ENCODE measurements at places on chromosomes 3 and 15.

GRCh38 chr3:139764069-139764905 lies 86.5 kb upstream of the NMNAT3 start:
- no peak for DNase-seq

DNA sequence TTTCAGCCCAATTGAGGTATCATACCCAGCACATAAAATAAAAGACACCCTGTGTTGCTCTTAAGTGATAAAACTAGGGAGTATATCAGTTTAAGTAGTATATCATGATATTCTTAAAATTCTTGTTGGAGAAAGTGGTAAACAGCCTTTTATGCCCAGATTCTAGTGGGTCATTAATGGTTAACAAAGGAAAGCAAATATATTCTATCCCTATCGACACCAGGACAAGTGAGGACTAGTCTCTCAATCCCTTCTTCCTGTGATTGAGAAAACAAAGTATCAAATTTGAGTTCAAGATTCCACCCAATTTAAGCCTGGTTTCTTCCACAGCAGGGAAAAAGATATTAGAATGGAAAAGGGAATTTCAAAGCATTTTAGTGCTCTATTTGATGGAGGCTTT lies 142.4 kb upstream of the IL12A start:
- DNase-seq: no peak

DNA sequence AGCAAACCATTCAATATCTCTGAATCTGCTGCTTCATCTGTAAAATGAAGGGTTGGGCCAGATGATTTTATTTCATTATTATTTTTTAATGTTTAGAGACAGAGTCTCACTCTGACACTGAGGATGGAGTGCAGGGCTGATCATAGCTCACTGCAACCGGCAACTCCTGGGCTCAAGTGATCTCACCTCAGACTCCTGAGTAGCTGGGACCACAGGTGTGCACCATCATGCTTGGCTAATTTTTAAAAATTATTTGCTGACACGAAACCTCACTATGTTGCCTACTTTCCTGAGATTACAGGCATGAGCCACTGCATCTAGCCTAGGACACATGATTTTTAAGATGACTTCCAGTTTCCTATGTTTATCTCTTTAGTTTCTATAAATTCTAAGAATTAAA lies 105.8 kb downstream of the P3H2 start:
- DNase-seq: no peak

DNA sequence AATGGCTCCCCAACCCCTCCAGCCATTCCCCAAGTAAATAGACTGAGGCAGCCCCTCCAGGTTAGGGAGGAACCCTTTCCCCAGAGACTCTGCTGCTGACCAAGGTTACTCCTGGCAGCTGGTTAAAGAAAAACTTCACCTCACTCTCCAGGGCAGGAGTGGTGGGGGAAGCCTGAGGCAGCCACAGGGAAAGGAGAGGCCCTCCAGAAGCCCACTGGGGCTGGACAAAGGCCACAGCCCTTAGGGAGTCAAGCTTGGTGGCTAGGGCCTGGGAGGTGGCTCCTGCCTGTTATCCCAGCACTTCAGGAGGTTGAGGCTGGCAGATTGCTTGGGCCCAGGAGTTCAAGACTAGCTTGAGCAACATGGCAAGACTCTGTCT lies 923 bp downstream of the ACY1 start:
- no peak for DNase-seq

GRCh38 chr3:155648013-155648591 lies 96.8 kb downstream of the PLCH1 start:
- DNase-seq: no peak

DNA sequence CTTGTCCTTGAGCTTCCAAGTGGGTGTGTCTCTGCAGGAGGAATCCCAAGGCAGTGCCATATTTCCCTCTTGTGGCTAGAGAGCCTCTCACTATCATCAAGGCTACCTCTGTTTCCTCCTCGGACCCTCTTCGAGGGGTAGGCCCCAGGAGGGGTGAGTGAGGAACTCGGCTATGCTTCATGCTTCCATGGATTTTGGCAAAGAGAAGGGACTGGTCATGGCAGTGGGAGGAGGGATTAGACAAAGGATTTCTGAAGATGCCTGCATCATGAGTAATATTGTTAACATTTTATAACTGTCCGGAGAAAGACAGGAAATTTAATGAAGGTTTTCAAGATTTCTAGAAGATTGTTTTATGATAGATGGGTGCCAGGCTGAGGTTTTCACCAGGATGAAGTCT lies 241.5 kb downstream of the CLSTN2 start:
- DNase-seq: no peak

- no peak for DNase-seq
Observed at GRCh38 chr3:178669758-178670157, 133.5 kb downstream of the KCNMB2 start.

- DNase-seq: no peak
Observed at GRCh38 chr15:39360452-39360851, 220.4 kb upstream of the THBS1 start.

- no peak for DNase-seq
Observed at GRCh38 chr3:134311693-134312071, 61.0 kb upstream of the RYK start.

DNA sequence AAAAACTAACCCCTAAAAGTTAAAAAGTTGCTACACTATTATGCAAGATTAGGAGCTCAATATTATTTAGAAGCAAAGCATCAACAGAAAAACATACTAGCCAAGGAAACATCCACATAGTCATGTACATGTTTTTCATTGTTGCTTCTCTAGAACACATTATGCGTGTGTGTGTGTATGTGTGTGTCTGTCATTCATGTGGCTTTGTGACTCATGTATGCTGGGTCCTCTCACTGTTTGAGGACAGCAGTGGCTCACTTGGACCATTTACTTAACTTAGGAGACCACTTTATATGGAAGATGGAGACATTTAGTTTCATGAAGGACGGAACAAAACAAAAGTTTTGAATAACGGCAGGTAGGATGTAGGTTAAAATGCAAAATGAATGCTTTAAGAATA lies 219.4 kb upstream of the THBS1 start:
- no peak for DNase-seq

DNA sequence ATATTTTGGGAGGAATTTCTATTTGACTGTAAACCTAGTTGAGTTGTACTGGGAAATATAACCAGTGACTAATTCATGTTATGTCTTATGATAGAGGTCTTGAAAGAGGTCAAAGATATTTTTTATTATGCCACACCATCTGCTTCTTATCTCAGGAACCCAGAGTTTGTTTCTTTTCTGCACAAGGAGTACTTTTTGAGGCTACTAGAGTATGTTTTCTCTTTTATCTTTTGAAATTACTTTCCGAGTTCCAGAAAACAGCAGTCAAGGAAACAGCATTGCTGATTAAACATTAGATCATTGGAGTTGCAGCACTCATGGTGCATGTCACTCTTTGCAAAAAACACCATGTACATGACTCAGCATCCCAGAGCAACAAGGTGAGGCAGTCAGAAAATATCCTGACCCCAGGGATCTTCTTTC lies 645.8 kb upstream of the NR2F2 start:
- DNase-seq: no peak

GRCh38 chr3:126548556-126549466 lies 9.9 kb downstream of the C3orf22 start:
- no peak for DNase-seq

DNA sequence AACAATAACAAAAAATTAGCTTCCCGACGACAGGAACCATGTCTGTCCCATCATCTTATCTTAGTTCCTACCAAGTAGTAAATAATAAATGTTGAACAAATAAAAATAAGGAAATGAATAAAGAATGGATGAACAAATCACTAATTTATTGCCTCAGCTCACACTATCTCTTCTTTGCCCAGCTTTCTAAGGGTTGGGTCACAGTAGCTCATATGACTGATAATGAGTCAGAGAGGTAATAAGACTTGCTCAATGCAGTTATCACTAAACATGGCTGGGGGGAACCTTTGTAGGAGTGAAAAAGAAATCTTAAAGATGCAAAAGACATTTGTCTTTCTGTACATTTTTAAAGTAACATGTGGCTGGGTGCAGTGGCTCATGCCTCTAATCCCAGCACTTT lies 182.2 kb downstream of the WDR76 start:
- DNase-seq: no peak

- DNase-seq: no peak
Observed at GRCh38 chr3:56704706-56705105, 21.6 kb upstream of the TASOR start.

DNA sequence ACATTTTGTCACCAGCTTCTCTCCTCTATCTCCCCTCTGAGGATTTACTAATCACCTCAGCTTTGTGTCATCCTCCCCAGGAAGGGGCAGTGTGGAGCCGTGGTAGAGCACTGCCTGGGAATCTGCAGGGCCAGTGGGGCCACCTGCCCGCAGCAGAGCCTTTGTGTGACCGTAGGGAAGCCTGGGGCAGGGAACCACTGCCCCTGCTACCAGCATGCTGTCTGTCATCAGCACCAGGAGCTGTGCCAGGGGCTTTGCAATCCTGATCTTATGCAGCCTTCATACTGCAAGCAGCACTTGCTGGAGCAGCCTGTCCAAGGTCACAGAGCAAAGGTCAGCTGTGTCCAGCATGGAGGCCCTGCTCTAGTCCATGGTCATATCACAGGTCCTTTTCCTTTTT lies 170.2 kb upstream of the IL12A start:
- DNase-seq: no peak

- no peak for DNase-seq
Observed at GRCh38 chr3:52022323-52023100, 26.8 kb upstream of the RPL29 start.

DNA sequence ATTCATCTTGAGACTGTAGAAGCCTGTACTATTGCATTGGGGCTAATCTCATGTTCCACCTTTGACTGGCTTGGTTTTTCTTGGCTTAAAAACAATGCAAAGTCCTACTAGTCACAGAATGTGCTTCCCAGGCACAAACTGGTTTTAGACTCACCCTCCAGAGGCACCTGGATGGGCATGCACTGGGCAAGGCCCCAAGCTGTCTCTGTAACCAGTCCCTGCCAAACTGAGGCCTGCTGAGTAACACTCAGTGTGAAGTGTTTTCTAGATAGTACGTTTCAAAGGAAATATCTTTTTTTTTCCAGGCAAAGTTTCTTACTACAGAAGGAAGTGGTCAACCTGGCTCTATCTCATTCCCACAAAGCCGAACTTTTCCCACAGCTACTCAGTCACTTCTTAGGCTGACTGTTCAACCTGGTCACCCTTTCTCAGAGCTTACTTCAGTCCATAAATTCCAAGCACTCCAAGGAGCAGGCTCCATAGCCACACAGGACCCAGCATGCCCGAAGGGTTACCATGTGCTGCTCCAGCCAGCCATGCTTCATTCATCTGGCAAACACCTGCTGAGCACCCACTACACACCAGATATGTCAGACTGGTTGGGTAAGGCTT lies 57.4 kb downstream of the NPTN start:
- DNase-seq: no peak

DNA sequence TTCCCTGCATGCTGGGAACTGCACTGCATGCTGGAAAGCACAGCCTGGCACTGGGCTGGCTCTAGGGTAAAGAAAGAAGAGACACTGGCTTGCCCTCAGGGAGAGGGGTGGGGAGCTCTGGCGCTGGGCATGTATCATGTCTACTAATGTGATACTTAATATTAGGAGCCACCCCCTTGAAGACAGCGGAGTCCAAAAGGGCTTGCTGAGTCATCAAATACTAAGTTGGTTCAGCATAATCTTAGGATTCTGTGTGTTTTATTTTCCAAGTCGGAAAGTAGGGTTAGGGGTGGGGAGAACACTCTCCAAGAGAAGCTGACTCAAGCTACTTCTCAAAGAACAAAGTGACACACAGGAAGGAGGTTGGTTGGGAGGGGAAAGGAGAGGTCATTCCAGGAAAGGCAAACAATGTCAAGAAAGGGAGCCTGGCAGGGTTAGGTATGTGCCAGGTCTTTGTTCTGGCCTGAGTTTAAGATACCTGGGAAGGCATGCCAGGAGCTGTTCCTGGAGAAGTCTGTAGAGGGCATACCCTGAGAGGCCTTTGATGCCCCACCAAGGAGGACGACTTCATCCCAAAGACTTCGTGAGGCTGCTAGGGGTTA lies 237.8 kb upstream of the NR2E3 start:
- DNase-seq: no peak

- DNase-seq: no peak
Observed at GRCh38 chr15:38035701-38036100, 101.3 kb downstream of the TMCO5A start.

GRCh38 chr3:74302281-74302680 lies 312.2 kb downstream of the CNTN3 start:
- no peak for DNase-seq

DNA sequence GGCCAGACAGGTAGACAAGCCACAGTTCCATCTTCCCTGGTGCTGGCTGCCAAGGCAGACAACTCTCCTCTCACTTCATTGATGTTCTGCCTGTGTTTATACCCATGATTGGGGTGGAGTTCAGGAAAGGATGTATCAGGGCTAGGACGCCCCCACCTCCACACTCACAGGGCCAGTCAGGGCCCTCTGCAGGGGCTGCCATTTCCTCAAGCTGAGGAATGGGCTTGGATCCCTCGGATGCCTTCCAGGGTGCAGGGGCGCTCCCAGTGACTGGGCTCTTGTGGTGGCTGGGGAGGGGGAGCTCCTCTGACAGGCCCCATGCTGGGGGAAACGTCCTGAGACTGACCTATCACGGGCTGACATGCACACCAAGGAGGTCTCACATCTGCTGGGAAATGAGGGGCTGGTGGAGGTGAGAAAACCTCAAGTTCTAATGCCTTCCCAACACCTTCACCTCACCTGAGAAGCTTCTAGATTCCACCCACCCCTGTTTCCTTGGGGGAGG lies 31.4 kb downstream of the SEMA7A start:
- DNase-seq: no peak

GRCh38 chr3:27708250-27708649 lies 13.9 kb downstream of the EOMES start:
- no peak for DNase-seq

GRCh38 chr3:30501526-30501925 lies 104.9 kb upstream of the TGFBR2 start:
- no peak for DNase-seq

DNA sequence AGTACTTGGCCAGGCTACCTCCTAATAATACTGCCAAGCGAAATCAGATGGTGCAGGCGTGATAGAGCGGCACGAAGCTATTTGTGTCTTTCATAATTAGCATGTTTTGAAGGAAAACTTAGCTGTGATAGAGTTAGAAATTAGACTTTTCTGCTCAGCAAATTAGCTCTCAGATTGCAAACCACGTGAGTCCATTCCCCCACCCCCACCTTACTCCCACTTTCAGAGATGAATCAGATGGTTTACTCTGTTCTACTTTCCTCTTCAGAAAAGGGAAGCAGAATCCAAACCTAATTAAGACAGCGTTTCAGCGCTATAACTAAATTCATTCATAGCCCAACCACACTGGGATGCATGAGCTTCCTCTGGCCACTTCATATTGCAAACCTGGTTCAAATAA lies 214.6 kb downstream of the SLCO3A1 start:
- no peak for DNase-seq

- no peak for DNase-seq
Observed at GRCh38 chr15:68666120-68666811, 87.5 kb downstream of the CORO2B start.

GRCh38 chr15:25719101-25719985 lies 143.8 kb downstream of the ATP10A start:
- no peak for DNase-seq

DNA sequence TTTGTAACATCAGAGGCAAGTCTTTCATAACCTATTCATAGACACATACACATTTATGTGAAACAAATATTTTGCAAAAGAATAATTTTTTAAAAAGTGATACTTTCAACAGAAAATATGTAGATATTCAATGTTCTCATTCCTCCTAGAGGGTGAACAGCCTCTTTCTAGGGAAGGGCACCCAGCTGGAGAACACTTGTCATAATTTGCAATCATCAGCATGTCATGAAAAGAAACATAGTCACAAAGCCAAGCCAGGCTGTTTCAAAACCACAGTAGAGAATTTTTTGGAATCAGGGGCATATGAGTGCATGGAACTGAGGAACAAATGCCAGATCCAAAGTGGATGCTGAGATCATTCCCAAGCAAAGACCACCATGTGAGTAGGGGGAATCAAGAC lies 406.9 kb upstream of the ADAMTS9 start:
- DNase-seq: no peak

Data from activated T-cell treated with anti-CD3 and anti-CD28 coated beads for 1 hour (primary cell).